Breast epithelium (tissue), 4 donors: ENCODE measurements at places on chromosomes 1 and 21. TPM values are rescaled to one million over a fixed set of nuclear protein-coding genes. Genes with fewer than 3 reads are reported as not detected.

Gene RASAL2
- 41.0 TPM for total RNA-seq

Gene ZNF683
- total RNA-seq: not detected

Gene PTGFRN
- total RNA-seq: 24.3 TPM

Gene TRIM62
- 7.2 TPM for total RNA-seq

Gene OPN3
- total RNA-seq: 16.1 TPM

Gene C1orf115
- 38.1 TPM for total RNA-seq

Gene RABGGTB
- 80.3 TPM for total RNA-seq
